SJSA1 (cell line): ENCODE measurements at places on chromosomes 5 and 9. TPM values are rescaled to one million over a fixed set of nuclear protein-coding genes. Genes with fewer than 3 reads are reported as not detected.

- DNase-seq = no peak
Measured at GRCh38 chr9:116409129-116409528, 255.5 kb downstream of the PAPPA start.

- DNase-seq = no peak
Measured at GRCh38 chr9:3948826-3949556, 350.9 kb downstream of the GLIS3 start.

The TGFBI gene
- total RNA-seq = 172 and 185 TPM in 2 replicates

DNA sequence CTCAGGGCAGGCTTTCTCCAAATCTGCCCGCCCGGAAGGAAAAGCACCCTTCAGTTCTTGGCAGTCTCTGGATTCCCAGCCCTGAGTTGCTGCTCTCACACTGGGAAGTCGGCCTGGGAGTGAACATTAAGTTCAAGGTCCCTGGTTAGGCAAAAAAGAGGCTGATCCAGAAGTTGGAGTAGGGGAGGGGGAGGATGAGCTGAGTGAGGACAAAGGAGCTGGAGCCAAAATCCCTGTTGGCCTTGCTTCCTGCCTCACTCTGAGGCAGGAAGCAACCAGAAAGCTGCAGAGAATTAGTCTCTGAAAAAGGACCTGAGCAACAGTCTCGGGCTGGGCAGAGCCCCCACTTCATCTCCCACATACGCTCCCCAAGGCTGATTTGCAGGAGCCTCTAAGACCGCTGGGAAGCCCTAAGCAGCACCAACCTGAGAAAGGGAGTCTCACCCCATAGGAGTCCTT lies 15.0 kb upstream of the RPS14 start:
- peak; percentile 32 for DNase-seq

DNA sequence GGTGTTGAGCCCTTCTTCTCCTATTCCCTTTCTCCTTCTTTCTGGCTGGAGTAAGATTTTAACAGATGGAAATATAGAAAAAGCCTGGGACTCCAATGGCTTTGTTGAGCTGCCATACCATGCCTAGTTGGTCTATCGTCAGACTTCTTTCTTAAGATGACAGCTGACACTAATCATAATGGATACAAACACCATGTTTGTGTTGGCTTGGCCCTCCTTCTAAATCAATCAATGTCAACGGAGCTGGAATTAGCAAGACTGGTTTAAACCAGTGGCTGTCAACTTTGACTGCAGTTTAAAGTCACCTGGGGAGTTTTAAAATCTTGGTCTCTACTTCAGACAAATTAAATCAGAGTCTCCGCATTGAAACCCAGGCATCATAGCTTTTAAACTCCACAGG lies 264.5 kb upstream of the PRR16 start:
- DNase-seq = no peak

- DNase-seq = peak; percentile 56
Measured at GRCh38 chr9:124218438-124218982, 39.2 kb upstream of the NEK6 start.

GRCh38 chr9:78101247-78101646 lies 69.6 kb upstream of the GNAQ start:
- no peak for DNase-seq

The ENHO gene
- not detected in 2 replicates for total RNA-seq

The ITK gene
- not detected in 2 replicates for total RNA-seq

DNA sequence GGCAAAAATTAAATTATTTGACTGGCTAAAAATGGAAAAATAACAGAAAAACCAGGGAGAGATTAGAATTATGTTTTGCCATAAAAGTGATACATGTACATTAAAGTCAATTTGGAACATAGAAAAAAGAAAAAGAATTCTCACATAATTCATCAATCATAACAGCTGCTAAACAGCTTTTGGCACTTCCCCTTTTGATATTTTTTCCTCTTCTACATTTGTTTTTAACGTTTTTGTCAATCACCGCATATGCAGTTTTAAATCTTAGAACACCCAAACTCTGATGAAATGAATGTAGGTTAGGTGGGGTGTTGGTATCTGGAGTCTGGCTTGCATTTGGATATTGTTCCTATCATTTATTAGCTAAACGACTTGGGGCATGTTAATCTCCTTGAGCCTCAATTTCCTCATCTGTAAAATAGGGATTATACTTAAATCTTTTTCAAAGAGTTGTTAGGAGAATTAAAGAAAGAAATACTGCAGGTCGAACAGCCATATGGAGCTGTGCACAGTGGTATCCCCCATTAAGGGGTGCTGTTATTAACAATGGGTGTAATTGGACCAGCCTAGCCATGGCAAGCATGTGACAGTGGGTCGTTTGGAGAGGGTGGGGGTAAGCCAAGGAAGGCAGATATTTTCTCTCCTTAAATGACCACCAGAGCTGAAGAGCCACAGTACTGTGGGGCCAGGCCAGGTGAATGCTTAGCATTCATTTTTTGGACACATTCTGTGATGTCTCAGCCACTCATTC lies 22.6 kb downstream of the NPR3 start:
- DNase-seq = no peak
